ENCODE measurements at places on chromosomes 16 and 17. TPM values are rescaled to one million over a fixed set of nuclear protein-coding genes. Genes with fewer than 3 reads are reported as not detected.

Gene TPPP3
- total RNA-seq: 5.6 TPM

Gene TEKT5
- total RNA-seq: not detected

Gene HBA2
- 22.1 TPM for total RNA-seq

Gene ARSG
- total RNA-seq: 18.5 TPM

Gene KRTAP2-1
- total RNA-seq: not detected

Gene SEC14L5
- 1.6 TPM for total RNA-seq

Gene SLC9A5
- 0.63 TPM for total RNA-seq

Gene VTN
- total RNA-seq: not detected

Gene FN3KRP
- total RNA-seq: 7.2 TPM

Gene TCAP
- total RNA-seq: 1.0 TPM

Gene SALL1
- not detected for total RNA-seq

Gene HBQ1
- not detected for total RNA-seq

Gene MILR1
- total RNA-seq: 29.4 TPM

Gene TNFRSF12A
- total RNA-seq: 8.2 TPM

Gene LRRC37A
- total RNA-seq: 10.9 TPM

Gene HOXB9
- not detected for total RNA-seq

Gene KCNAB3
- 1.2 TPM for total RNA-seq

Gene CCT6B
- total RNA-seq: 2.8 TPM

Gene CEP131
- total RNA-seq: 4.8 TPM

Gene EXOC3L1
- total RNA-seq: 0.42 TPM

Gene ST6GALNAC1
- 4.0 TPM for total RNA-seq

Gene CSHL1
- total RNA-seq: not detected

Gene NEURL4
- 4.8 TPM for total RNA-seq

Gene TAC4
- not detected for total RNA-seq

Gene CD300LB
- 44.3 TPM for total RNA-seq

Gene CACNG5
- total RNA-seq: not detected

Gene COQ9
- total RNA-seq: 5.6 TPM

Gene KRT32
- not detected for total RNA-seq

Gene MYH3
- 2.3 TPM for total RNA-seq

Gene GPR142
- not detected for total RNA-seq

Gene HS3ST3A1
- 1.7 TPM for total RNA-seq

Gene PPP1R27
- not detected for total RNA-seq

Gene HOXB8
- total RNA-seq: 0.10 TPM

Gene MGAT5B
- 0.42 TPM for total RNA-seq

All from mononuclear cell (primary cell).